ENCODE measurements at places on chromosomes 12 and 14. TPM values are rescaled to one million over a fixed set of nuclear protein-coding genes. Genes with fewer than 3 reads are reported as not detected.

GRCh38 chr12:51371295-51371953 is 19.8 kb downstream of the GALNT6 start:
- peak; percentile 55 for DNase-seq

The TMEM253 gene
- 0.37 TPM for total RNA-seq

- no peak for DNase-seq
Measured at GRCh38 chr14:70358631-70359030, 852 bp downstream of the COX16 start.

DNA sequence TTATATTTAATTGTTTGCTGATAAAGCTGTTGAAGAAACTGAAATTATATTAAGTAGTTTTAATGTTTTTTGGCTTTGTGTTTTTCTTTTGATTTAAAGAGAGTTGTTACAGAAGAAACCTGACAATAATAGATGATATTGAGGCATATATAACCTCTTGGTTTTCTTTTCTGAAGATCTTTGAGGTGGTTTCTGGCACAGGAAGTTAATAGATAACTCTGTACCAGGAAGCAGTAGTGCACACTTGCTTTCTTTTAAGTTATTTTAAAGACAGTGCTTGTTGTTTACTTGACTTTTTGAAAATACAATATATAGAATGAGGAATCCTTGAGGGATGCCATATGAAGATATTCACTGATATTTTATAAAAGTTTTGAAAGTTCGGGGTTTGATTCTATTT is 209.0 kb upstream of the FBXO33 start:
- DNase-seq, result no peak

DNA sequence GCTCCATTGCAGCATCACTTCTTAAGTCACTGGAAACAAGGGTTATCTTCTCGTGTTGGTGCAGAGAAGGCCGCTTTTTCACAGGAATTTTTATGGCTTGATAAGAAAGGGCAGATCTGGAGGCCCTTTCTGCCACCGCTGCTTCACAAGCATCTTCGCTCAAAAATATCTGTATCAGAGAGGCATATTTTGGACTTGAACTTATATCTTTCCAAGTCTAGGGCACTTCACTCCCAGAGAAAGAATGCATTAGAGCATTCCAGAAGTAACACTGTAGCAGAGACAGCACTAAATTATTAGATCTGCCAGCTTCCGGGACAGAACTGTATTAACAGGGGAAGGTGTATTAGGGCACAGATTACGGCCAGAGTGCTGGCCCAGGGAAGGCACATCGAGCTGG is 151.7 kb upstream of the AMIGO2 start:
- no peak for DNase-seq

DNA sequence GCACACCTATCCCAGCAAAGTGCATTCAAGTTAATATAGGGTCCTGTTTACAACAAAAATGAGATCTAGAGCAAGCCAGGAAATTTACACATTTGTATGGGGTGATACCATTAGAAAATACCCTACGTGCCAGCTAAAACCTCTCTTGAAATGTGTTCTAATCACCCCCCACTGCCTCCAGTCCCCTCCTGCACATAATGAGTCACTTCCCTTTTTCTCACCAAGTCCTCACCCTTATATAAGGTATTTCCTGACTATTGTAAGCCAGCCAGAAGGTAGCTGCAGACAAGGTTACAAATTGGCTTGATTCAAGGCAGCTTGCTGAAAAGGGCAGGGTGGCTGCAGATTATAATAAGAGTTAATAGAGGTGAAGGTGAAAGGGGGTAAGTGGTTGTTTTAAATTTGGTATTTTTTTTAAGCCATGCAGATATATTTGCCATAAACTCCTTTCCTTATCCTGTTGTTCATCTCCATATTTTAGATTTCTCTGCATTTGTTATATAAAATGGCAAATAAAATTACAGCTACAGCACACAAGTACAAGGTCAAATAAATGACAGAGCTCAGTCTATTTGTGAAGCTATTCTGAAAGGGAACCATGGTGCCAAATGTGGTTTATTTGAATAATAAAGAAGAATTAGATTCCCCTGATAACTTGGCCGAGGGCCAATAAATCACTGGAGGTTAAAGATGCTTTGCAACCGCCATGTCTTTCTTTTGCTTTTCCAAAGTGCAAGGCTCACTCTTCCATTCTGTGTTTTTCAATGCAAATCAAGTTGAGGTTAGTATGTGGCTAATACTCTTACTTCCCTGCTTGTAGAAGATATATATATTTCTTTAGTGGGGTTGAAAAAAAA is 385.9 kb downstream of the EGLN3 start:
- no peak for DNase-seq

GRCh38 chr14:76687611-76688382 is 73.5 kb upstream of the VASH1 start:
- DNase-seq, result no peak

DNA sequence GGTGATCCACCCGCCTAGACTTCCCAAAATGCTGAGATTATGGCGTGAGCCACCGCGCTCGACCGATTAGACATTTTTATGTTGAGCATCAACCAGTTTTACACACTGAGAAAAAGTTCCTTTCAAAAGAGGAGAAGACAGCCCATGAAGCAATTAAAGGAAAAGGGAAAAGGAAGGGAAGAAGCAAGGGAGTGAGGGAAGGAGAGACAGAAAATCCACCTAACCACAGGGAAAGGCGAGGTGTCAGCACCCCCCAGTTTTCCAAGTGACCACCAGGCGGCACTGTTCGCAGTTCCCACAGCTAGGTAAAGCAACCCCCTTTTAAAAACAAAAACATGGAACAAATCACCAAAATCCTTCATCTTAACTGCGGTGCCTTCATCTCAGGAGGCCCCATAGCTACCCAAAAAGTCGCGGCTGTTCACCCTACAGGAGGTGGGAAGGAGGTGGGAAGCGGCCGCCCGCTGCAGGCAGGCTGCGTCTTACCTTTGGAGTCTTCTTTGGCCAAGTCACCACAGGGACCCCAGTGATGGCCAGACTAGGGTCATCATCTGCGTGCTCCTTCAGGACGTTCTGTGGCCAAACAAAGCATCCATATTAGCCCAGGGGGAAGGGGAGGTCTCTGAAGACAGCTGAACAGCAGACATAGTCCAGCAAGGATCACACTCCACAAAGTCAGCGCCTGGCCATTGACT is 86.6 kb downstream of the KDM2B start:
- no peak for DNase-seq

The VRTN gene
- not detected for total RNA-seq

- DNase-seq, result no peak
Measured at GRCh38 chr14:78697341-78697740, 527.2 kb downstream of the NRXN3 start.

DNA sequence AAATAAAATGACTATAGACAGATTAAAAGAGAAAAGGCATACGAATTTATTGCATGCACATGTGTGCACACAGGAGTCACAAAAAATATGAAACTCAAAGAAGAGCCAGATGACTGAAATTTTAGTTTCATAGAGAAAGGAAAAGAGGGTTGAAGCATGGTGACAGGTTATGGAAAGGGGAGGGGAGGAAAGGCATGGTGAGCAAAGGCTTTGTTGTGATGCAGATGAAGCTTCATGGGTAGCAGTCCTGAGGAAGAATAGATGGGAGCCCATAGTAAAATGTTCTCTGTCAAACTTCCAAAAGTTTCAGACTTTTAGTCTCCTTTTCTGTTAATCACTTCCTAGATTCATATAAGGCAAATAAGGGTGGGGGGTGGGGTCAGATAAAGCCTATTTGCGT is 612.7 kb upstream of the ATP2B1 start:
- no peak for DNase-seq

- DNase-seq, result no peak
Measured at GRCh38 chr12:98154850-98155249, 360.5 kb upstream of the TMPO start.

DNA sequence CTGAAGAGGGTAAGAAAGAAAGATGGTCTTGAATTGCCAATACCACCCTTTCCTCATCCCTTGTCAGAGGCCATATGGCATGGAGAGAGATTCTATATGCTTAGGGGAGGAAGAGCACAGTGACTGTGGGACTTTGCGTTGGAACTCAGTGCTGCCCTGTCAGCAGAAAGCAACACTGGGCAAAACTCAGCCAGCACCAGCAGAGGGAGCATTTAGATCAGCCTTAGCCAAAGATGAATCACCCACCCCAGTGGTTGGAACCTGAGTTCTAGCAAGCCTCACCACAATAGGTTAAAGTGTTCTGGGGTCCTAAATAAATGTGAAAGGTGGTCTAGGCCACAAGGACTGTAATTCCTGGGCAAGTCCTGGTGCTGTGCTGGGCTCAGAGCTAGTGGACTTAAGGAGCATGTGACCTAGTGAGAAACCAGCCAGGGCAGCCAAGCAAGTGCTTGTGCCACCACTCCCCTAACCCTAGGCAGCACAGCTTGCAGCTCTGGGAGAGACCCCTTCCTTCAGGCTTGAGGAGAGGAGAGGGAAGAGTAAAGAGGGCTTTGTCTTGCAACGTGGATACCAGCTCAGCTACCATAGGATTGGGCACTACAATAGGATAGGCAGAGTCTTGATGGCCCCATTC is 11.4 kb upstream of the BCAT1 start:
- DNase-seq, result no peak

DNA sequence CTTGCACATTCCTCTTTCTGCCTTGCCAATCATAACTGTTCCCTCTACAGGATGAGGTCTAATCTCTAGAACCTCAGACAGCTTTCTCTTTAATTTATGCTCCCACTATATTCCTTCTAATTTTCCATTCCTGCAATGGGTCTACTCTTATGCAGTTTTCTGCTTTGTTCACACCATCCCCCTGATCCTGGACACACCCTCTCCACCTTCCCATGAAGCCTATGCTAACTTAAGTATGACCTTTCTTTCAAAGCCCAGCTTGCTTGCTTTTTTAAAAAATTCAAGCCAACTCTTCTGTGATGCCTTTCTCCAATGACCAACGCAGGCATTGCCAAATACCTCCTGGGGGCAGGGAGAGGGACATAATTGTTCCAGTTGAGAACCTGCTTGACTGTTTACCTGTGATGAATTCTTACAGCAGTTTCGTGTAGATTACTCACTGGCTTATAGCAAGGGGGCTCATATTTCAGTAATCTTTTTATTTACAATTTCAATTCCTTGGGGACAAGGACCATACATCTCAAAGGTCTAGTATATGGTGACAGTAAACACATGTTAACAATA is 7.8 kb downstream of the SLC38A1 start:
- DNase-seq, result no peak

The STAT6 gene
- 60.5 TPM for total RNA-seq

- DNase-seq, result no peak
Measured at GRCh38 chr12:92908108-92908507, 21.0 kb downstream of the EEA1 start.

DNA sequence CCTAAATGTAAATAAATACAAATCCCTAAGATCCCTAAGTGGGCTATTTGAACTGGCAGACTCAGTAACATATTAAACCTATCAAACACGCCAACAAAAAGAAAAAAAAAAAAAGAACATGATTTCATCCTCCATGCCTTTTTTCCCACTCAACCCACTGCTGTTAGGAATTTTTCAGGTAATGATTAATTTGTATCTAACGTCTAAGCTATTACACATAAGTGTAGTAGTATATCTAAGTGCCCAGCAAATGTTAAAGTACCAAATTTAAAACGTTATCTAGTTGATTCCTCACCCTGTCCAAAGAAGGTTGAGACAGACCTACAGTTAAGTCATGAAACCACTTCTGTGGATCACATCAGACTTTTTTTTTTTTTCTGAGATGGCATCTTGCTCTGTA is 16.4 kb upstream of the ARID4A start:
- DNase-seq, result no peak

GRCh38 chr12:105482951-105483350 is 152.5 kb downstream of the C12orf75 start:
- no peak for DNase-seq

DNA sequence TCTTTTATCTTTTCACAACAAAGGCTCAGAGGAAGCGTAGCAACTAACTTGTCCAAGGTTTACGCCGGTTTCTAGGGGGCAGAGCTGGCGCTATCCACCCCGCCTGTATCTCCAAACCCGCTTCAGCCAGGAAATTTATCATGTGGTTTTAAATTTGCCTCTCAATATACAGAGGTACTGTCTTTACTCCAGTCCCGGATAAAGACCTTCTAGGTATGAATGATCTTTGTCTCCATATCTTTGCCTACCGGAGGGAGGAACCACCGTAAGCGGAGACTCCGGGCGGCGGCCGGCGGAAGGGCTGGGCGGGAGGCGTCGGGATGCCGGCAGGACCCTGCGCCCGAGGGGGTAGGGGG is 693 bp upstream of the RIMKLB start:
- DNase-seq, result no peak

- DNase-seq, result no peak
Measured at GRCh38 chr12:56801661-56802622, 38.8 kb downstream of the HSD17B6 start.

GRCh38 chr12:131862994-131863710 is 31.3 kb upstream of the ULK1 start:
- no peak for DNase-seq

The KLRD1 gene
- 1.0 TPM for total RNA-seq

- DNase-seq, result no peak
Measured at GRCh38 chr12:102568276-102568675, 87.9 kb upstream of the IGF1 start.

The LMO3 gene
- total RNA-seq, result 57.0 TPM

The AMDHD1 gene
- 0.16 TPM for total RNA-seq

DNA sequence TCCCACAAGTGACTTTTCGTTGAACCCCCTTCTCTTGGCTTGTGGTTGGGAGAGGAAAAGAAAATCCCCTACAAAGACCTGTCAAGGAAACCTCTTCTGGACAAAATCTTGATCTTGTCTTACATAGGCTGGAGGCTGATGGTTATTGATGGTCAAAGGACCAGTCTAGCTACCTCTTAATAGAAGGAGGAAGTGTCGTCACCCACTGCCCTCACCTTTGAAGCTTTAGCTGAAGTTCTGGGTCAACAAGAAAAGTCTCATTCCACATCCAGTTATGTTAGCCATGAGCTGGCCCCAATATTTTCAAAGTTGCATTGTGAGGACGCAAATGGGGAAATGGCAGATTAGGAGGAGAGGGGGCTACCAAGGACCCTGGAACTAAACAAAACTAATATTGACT is 6.2 kb upstream of the KSR2 start:
- DNase-seq, result no peak

- DNase-seq, result no peak
Measured at GRCh38 chr14:64691376-64691775, 12.8 kb upstream of the PLEKHG3 start.

The ENDOU gene
- not detected for total RNA-seq

The TCL1B gene
- not detected for total RNA-seq

GRCh38 chr12:25469861-25470260 is 83.2 kb downstream of the LMNTD1 start:
- DNase-seq, result no peak

DNA sequence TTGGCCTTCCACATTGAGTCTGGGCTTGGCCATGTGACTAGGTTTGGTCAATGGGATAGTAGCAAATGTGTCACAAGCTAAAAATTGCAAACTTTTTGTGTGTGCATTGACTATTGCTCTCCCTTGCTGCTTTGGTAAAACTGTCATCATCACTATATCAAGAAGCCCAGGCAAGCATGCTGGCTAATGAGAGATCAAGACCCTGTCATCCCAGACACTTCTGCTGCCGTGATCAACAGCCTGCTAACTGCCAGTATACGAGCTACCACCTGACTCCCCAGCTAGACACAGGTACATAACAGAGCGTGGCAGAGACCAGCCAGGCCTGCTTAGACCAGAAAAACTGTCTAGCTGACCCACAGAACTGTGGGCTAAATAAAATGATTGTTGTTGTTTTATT is 456.7 kb upstream of the DCN start:
- no peak for DNase-seq

The IQSEC3 gene
- total RNA-seq, result 1.5 TPM

All from urinary bladder (tissue), 4 donors.